ENCODE measurements at places on chromosomes 13 and 19. TPM values are rescaled to one million over a fixed set of nuclear protein-coding genes. Genes with fewer than 3 reads are reported as not detected.

- no peak for DNase-seq
Observed at GRCh38 chr13:93079294-93079693, 147.3 kb upstream of the GPC6 start.

DNA sequence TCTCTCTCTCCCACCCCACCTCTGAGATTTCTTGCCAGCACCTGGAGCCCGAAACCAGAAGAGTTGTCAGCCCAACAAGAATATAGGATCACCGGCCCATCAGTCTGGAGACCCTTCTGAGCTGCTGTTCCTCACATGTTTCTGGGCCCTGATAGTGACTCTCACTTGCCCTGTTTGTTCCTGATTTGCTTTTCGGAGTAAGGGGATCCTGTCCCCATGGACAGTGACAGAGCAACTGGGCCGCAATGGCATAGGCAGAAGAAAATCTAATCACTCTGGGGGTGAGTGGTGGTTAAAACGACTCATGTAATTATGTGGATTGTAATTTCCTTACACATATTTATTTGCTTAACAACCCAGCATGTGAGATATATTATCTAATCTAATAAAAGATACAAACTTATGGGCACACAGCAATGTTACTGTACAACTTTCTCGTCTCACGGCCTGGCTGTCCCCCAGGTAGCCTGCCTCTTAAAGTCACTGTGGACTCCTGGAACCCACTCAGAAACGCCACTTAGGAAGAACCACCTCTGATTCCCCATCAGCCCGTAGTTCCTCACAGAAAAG, 663 bp upstream of the SMAD9 start:
- no peak for DNase-seq

DNA sequence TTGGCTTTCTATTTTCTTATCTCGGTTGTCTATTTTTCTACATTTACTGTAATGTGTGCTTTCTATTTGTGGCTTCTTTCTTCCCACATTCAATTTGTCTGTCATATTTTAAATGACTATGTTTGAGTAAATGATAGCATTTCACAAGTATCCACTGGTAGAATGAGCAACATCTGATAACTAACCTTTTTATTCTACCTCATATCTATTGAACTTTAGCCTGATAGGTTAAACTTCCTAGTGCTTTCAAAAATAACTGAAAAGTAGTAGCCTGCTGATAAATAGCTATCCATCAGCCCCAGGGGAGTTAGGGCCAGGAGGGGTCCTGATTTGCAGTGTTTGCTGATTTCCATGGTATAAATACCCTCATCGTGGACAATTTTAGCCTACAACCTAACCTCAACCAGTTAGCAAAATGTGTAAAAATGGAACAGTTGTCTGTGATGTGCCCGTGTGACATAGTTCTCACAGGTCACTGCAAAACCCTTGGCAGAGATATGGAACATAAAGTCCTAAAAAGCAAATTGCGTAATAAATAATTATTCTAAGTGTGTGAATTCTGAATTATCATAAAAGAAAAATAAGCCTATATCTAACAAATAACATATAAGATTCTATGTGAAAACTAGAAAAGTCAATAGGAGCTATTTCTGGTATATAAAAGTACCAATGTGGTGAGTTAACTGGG, 32.1 kb downstream of the KCTD12 start:
- no peak for DNase-seq

ZNF439 gene
- total RNA-seq = 4.7 TPM

GRCh38 chr13:46183018-46183946, 1.3 kb upstream of the LCP1 start:
- no peak for DNase-seq

DNA sequence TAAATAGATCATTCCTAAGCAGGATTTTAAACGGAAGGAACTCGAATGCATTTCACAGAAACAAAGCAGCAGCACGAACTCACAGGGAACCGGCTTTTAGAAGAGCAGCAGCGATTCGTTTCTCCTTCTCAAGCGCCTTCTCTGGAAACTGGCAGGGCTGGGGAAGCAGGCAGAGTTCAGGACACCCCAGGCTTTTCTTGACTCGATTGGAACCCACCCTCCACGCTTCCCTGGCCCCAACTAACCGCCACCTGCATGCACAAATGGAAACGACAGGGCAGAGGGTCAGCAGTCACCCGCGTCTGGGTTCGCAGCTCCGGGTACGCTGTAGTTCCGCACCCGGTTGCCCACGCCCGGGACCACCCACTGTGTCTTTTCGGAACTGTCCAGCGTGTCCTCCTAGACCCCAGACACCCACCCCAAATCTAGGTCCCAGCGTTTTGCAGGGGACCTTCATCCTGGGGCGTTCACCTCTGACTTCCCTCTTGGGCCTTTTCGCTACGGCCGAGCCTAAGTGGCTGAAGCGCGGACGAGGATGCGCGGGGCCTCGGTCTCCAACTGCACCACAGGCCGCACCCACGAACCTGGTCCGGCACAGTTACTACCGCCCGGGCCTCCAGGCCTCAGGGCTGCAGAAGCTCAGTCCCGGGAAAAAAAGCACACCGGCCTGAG, 500 bp downstream of the ZFP30 start:
- DNase-seq = peak; percentile 29

DNA sequence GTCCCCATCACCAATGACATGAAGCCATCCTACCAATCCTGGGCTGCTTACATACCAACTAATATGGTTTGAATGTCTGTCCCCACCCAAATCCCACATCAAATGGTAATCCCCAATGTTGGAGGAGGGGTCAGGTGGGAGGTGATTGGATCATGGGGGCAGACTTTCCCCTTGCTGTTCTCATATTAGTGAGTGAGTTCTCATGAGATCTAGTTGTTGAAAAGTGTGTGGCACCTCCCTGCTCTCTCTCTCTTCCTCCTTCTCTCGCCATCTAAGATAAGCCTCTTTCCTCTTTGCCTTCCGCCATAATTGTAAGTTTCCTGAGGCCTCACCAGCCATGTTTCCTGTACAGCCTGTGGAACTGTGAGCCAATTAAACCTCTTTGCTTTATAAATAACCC, 53.6 kb upstream of the FAM124A start:
- DNase-seq = no peak

DNA sequence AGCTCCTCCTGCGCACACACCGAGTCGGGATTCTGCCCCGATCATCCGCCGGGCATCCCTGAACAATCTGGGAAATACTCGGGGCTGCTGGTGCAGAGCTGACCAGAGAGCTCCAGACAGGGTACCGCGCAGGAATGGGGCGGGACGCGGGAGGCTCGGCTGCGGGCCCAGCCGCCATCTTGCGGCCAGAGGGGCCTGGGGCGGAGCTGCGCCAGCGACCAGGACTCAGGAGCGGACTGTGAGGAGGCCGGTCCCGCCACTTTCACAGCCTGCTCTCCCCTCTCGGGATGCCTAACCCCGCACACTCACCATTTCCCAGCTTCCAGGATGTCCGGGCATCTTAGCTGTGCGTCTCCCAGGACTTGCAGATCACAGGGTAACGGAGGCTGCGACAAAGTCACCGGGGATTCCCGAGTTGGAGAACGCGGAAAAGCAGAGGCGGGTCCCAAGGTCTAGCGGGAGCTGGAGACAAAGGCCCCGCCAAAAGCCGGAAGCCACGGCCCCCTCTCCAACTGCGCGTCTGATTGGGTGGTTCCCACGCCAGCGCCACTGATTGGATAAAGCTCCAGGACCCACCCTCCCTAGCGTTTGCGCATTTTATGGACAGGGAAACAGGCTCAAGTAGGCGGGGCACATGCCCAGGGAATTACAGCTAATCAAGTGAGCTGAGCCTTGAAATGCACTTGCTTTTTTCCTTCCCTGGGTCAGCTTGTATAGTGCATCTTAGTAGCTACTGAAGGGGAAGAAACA, 15.8 kb upstream of the ZNF43 start:
- peak; percentile 97 for DNase-seq

MTIF3 gene
- total RNA-seq = 108 TPM

- no peak for DNase-seq
Observed at GRCh38 chr19:50794876-50795663, 4.9 kb downstream of the ACP4 start.

DNA sequence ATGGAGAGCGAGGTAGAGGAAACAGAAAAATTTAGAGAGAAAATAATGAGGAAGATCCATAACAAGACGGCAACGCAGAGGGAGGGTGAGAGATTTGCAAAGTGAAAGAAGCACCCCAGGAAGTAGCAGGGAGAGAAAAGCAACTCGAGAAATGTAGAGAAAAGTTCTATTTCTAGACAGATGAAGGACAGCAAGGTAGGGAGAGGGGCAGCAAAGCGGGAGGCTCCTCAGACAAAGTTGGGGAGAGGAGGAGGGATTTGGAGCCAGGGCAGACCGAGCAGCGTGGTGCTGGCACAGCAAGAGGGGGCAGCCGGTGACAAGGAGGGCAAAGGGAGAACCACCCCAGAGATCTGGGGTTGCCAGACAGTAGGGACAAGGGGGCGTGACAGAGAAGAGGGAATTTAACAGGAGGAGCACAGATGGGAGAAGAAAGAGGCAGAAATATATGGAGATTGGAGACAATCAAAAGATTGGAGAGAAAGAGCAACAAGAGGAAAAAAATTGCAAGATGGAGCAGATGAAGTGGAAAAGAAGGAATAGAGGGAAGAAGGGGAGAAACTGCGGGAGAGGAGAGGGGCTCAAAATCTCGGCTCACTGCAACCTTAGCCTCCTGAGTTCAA, 989 bp downstream of the ZNF766 start:
- no peak for DNase-seq

- DNase-seq = no peak
Observed at GRCh38 chr13:68806125-68806524, 1301.5 kb upstream of the ATXN8OS start.

DNA sequence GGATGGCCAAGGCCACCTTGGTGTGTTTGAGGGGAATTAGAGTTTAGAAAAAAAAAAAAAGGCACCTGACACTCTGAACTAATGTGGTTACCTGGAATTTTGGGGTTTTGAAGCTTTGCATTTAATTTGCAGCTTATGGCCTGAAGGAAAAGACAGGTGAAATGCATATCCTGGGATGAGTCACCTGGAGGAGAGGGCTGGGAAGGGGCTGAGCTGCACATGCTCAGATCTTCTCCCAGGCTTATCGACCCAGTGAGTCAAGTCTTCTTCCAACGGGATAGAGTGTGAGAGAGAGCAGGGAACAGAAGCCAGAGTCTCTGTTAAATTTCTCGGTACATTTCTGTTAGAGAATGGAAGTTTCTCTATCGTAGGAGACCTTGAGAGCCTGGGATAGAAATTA, 29.7 kb upstream of the ALOX5AP start:
- DNase-seq = no peak

SLC25A41 gene
- total RNA-seq = 0.36 TPM

- DNase-seq = no peak
Observed at GRCh38 chr19:6041071-6041470, 63.1 kb upstream of the RANBP3 start.

DNA sequence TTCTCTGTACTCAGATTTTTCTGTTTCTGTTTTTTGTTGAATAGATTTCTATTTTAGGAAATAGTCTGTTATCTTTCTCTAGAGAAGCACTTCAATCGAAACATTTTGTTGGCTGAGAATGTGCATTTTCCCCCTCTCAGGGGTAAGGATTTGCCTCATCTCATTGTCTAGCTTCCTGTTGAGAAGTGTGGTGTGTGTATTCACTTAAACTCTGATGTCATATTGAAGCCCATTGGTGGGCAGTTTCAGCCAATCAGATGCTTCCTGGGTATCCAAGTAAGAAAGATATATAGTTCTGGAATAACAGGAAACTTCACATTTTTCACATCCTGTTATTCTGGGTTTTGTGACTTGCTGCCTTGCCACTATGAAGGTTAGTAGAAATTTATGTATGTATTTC, 87.6 kb downstream of the ARHGEF7 start:
- no peak for DNase-seq

Data from right cardiac atrium (tissue), 5 donors.